Effector CD8-positive, alpha-beta T cell (primary cell): ENCODE measurements at places on chromosomes 7 and 10.
A peak's percentile ranks its signal among the peaks of the same experiment; 100 is the strongest.

GRCh38 chr7:23938937-23939552, 229.0 kb downstream of the STK31 start:
- no peak for DNase-seq

DNA sequence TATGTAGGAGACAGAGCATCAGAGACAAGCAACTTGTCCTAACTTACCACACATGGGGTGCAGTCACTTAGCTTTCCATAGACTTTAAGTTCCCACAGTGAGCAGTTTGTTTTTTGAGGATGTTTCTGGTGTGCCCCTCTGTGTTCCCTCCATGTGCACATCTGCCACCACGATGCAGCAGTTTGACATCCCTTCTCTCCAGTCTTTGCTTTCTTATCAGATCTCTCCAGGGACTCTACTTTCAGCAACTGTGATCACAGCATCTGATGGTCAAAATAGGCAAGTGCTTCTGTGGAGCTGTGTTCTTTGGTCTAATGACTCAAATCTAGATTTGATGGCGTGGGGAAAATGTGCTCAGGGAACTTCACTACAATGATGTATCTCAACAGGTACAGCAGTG, 96.5 kb upstream of the NAMPT start:
- no peak for DNase-seq

DNA sequence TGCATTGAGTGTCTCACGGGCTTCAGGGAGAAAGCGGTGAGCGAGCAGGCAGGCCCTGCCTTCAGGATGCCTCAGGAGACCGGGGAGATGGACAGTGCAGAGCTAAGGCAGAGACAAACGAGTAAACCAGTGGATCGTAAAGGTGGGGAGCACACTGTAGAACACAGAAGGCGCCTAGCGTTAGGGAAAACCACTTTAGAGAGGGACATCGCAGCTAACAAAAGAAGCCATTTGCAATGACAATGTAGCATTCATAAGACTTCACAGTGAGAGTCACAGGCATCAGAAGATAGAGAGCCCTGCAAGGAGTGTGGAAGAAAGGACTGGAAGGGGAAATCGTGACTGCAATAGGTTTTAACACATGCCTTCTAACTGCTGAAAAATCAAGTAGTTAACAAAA, 54.9 kb upstream of the TMEM273 start:
- DNase-seq, result no peak

DNA sequence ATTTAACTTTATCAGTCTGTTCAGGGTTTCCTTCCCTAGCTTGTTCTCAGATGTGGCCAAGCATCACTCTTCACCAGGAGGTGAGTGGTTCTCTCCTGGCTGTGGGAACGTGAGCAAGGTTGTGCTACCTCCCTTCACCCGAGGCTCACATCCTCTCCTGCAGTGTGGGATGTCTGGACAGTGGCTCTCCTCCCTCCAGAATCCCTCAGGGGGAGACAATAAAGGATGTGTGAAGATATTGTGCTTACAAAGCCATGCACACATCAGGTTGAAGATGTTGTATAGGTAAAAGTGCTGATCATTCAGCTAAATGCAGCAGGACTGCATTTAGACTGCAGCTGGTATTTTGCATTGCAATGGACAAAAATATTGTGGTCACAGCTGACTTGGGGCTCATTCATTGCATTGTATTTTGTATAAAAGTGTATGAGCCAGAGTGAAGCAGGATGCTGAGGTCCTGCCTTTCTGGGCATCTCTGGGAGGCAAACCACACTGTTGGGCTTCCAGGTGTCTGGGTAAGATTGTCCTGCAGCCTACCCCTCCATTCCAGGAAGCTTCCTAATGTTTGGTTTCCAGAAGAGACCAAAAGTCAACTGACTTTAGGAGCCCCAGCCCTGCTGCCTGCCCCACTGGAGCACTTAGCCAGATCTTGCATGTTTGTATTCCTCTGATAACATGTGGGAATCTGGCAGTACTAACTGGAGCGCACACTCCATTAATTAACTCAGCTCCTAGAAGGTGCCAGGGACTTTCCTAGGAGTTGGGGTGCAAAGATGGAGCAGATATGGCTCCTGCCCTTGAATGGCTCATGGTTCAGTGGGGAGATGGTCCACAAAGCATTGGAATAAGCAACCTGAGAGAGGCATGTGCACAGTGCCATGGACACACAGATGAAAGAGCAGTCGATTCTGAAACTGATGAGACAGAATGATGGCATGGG, 292.5 kb upstream of the ZNF32 start:
- no peak for DNase-seq

GRCh38 chr7:1940402-1940786, 270.3 kb downstream of the ELFN1 start:
- peak; percentile 64 for DNase-seq

DNA sequence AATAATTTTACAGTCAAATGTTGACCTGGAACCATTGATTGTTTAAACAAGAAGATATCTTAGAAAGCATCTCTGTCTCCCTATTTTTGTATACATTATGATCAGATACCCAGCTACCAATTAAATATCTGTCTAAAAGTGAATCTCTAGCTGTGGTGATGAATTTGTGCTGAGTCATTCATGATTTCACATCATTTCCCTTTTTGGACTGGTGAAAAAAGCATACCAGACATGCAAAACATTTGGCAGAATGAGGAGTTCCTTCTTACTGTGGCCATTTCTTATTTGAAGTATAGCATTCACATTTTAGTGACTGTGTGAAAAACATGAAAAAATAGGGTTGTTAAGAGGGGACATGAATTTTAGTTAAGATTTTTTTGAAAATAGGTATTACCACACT, 98.0 kb upstream of the GATA3 start:
- no peak for DNase-seq

GRCh38 chr7:111958896-111959295, 247.3 kb downstream of the DOCK4 start:
- no peak for DNase-seq

DNA sequence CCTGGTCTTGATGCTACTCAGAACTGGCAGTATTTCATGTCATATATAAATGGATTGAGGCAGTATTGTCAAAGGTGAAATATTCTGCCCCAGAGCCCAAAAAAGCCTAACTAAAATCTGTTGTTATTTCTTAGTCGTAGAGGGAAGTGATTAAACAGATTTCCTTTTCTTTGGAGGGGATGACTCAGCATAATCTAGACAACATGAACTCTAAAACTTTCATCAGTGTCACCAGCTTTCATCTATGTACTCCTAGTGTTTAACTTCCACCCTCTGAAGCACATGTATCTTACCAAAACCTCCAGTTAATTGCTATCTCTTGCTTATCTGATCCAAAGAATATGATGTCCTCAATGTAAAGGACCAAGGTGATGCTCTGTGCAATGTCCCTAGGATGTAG, 97.1 kb upstream of the ARID5B start:
- DNase-seq, result no peak

- DNase-seq, result no peak
Measured at GRCh38 chr10:124642088-124642710, 102.0 kb downstream of the FAM53B start.

DNA sequence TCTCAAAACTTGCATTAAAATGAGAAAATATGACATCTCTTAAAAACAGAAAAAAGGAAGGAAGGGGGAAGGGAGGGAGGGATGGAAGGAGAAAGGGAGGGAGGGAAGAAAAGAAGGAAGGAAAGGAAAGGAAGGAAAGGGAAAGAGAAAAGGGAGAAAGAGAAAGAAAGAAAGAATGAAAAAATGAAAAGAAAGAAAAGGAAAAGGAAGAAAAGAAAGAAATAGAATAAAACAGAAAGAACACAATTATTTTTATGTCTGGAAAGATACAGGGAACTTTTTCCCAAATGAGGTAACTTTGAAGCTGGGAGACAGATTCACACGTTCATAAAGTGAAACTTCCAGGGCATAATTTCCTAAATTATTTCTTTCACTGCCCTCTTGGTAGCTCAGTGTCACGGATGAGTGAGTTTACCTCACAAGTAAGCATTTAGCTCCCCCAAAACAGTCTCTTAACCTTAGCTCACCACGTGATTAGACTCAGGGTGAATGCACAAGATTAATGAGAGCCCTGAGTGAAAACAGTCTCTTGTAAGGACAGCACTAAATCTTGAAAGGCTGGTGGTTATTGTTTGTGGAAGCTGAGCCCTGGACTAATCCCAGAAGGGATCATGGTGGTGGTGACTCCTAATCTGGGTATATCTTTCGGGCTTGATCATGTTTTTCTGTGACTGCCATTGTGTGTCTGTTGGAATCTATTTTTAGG, 74.1 kb upstream of the HDAC9 start:
- DNase-seq, result no peak

- DNase-seq, result no peak
Measured at GRCh38 chr10:21130683-21131442, 233.8 kb upstream of the NEBL start.

DNA sequence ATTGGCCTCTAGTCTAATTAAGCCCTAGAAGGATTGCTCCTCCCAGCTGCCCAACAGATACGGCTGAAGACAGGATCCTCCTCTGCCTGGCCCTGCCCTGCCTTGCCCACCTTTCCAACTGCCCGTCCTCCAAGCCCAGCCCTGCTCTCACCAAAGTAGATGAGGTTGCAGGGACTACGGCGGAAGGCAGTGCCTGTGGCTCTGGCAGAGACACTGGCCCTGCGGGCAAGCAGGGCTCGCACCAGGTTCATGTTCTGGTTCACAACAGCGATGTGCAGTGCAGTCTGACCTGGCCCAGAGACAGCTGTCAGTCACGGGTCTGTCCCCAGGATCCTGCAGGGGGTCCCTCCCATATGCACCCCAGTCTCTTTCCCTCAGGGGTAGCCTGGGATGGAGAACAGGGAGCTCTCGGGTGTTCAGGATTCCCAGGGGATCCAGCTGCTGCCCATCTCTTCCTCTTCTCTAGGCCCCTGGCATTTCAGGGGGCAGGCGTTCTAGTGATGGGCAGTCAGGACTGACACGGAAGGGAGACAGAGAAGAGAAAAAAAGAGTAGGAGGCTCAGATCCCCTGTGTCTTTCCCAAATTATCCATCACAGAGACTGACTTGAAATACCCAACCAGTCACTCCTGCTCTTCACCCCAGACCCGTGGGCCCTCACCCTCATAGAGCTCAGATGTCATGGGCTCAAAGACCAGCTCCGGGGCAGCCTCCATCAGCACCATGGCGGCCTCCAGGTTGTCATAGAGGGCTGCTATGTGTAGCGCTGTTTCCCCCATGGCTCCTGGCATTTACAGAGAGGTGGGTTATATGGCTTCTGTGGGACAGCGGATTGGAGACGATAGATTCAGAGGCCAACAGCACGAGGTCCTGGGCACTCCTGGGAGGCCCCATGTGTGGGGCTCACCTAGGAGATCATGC, 8.3 kb downstream of the TRPV6 start:
- DNase-seq, result no peak

DNA sequence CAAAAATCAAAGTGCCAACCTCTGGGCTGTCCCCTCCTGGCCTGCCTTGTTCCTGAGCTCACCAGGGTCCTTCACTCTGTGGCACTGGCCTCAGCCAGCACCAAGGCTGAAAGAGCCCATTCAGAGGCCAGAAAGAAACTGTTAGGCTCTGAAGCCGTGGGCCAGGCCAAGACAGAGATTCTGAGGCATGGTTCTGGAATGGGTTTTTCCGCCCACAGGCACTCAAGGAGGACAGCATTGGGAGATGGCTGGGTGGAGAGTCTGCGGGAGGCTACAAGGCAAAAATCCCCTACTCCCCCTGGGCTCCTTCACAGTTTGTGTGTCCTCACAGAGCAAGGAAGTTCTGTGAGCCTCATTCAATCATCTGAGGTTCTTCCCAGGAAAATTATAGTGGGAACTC, 31.7 kb downstream of the GRIFIN start:
- no peak for DNase-seq

GRCh38 chr7:158655931-158656441, 48.6 kb downstream of the NCAPG2 start:
- DNase-seq, result no peak

DNA sequence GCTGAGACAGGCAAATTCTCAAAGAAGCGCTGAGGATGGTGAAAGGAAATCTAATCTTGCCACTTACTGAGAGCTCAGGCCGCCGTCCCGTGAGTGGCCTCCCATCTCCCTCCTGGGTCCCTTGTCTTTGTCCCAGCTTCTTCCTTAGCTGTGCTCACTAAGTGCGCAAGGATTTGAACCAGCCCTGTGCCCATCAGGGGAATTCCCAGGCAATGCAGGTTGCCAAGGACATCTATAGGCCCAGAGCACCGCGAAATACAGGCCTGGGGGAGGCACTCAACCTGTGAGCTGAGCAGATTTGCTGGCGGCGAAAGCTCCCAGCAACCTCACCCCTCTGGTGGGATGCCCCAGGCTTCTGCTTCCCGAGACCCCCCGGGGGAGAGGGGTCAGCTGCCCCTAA, 64.8 kb downstream of the OAT start:
- DNase-seq, result no peak

- no peak for DNase-seq
Measured at GRCh38 chr10:28087661-28088351, 88.9 kb upstream of the ODAD2 start.

DNA sequence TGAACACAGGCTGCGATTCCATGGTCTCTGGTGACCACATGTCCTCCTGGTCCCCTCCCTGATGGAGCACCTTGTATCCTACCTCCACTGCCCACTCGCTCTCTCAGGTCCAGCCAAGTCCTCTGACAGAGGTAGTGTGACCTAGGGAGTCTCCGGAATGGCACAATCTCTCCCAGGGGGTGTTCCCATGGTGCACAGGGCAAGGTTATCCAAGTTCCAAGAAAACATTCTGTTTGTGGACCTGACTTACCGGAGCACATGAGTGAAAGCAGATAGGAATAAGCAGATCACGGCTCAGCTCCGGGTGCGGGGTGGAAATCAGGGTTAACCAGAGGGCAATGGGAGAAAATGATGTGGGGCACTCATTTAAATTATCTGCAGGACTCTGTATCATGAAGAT, 45.8 kb upstream of the INSIG1 start:
- DNase-seq, result no peak

GRCh38 chr7:82477733-82478515, 34.3 kb upstream of the CACNA2D1 start:
- DNase-seq, result no peak

GRCh38 chr7:19206721-19207120, 61.5 kb upstream of the FERD3L start:
- DNase-seq, result no peak

GRCh38 chr7:144835155-144835611, 670 bp downstream of the TPK1 start:
- peak; percentile 26 for DNase-seq

GRCh38 chr10:67471022-67471421, 225.0 kb downstream of the CTNNA3 start:
- no peak for DNase-seq

- DNase-seq, result no peak
Measured at GRCh38 chr10:112533916-112534315, 86.9 kb downstream of the VTI1A start.

- DNase-seq, result no peak
Measured at GRCh38 chr7:33425395-33425794, 296.0 kb downstream of the BBS9 start.

GRCh38 chr7:84248267-84248666, 53.7 kb upstream of the SEMA3A start:
- DNase-seq, result no peak
